Cortex of kidney (tissue), 1 donor: ENCODE measurements at places on chromosomes 3 and 15.

DNA sequence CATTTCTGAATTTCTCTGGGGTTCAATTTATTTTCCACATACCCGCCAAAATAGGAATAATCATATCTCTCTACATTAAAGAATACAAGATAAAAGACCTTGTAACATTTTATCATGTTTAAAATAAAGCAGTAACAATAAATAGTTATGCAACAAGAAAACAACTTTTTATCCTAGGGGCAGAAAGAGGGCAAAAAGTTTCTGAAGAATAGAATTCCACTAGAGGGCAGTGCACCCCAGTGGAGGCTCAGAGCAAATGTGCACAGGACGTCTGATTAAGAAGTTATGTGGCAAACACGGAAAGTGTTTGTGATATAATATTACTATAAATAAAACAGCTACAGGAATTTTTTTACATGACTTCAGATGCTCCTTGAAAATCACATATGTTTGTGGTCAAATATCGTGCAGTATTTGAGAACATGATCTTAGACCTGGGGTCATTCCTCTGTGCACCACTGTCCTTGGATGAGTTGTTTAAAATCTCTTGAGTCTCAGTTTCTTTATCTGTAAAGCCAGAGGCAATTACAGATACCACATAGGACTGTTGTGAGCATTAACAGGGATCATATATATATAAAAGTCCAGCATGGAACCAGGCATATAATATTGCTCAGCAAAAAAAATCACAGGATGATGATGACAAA is 13.2 kb upstream of the PIK3R4 start:
- DNase-seq: no peak

DNA sequence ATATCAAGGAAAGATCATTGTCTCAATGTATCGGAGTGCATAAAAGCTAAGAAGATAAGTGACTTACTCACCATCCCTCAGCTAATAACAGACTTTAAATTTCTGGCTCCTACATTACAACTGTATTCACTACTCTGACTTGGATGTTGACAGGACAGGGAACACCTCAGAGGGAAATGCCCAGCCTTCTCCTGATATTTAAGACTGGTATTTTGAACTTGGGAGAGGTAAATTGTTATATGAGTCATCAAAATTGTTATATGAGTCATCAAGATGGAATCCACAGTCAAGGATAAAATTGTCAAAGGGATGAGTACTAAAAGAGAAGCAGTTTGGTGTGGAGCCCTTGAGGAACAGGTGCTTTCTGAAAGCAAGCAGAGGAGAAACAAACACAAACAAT is 961.4 kb downstream of the VGLL3 start:
- DNase-seq: no peak

DNA sequence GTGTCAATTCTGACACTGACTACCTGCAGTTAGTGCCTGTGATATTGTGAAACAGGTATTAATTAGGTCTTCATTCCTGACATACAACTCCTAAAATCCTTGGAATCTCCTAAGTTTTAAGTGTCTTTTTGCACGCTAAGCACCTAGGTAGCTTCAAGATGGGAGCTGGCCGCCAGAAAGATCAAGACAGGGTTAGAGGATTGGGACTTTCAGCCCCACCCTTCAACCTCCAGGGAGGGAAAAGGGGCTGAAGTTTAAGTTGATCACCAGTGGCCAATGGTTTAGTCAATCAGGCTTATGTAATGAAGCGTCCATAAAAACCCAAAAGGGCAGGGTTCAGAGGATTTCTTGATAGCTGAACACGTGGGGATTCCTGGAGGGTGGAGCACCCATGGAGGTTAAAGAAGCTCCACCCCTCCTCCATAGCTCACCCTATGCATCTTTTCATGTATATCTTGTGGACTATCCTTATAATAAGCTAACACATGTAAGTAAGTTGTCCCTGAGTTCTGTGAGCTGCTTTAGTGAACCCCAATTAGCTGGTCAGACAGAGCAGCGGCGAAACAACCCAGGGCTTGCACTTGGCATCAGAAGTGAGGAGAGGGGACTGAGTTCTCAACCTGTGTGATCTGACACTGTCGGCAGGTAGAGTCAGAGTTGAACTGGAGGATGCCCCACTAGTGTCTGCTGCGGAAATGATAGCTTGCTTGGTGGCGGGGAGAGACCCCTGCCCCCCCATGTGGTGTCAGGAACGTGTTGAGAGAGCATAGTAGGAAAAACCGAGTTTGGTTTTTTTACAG is 12.8 kb upstream of the SRP14 start:
- DNase-seq: no peak

GRCh38 chr15:97708252-97708651 is 252.3 kb upstream of the ARRDC4 start:
- DNase-seq: no peak
